ENCODE measurements at places on chromosomes 12 and 14. TPM values are rescaled to one million over a fixed set of nuclear protein-coding genes. Genes with fewer than 3 reads are reported as not detected.
A peak's percentile ranks its signal among the peaks of the same experiment; 100 is the strongest.

- DNase-seq = no peak
Observed at GRCh38 chr14:19823765-19824164, 20.2 kb downstream of the OR4N2 start.

GRCh38 chr12:104636496-104636895 lies 179.7 kb downstream of the CHST11 start:
- DNase-seq = no peak

DNA sequence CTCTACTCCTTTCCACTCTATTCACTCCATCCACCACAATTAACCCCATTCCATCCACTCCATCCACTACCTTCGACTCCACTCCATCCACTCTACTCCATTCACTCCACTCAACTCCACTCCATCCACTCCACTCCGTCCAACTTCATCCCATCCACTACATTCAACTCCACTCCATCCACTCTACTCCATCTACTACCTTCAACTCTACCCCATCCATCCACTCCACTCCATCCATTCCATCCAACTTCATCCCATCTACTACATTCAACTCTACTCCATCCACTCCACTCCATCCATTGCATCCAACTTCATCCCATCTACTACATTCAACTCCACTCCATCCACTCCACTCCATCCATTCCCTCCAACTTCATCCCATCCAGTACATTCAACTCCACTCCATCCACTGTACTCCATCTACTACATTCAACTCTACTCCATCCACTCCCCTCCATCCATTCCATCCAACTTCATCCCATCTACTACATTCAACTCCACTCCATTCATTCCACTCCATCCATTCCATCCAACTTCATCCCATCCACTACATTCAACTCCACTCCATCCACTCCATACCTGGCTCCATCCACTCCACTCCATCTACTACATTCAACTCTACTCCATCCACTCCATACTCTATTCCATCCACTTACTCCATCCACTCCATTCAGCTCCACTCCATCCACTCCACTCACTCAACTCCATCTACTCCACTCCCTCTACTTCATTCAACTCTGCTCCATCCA lies 16.4 kb downstream of the HNF1A start:
- DNase-seq = peak; percentile 48

Gene ZNF891
- total RNA-seq = 1.3 TPM

Gene RHNO1
- 40.9 TPM for total RNA-seq
